Kidney epithelial cell (primary cell): ENCODE measurements at places on chromosomes 11 and 22. TPM values are rescaled to one million over a fixed set of nuclear protein-coding genes. Genes with fewer than 3 reads are reported as not detected.

- DNase-seq: peak; percentile 56
Measured at GRCh38 chr22:26550498-26551033, 38.3 kb upstream of the TFIP11 start.

GRCh38 chr11:90587896-90588295, 365.0 kb upstream of the CHORDC1 start:
- no peak for DNase-seq

DNA sequence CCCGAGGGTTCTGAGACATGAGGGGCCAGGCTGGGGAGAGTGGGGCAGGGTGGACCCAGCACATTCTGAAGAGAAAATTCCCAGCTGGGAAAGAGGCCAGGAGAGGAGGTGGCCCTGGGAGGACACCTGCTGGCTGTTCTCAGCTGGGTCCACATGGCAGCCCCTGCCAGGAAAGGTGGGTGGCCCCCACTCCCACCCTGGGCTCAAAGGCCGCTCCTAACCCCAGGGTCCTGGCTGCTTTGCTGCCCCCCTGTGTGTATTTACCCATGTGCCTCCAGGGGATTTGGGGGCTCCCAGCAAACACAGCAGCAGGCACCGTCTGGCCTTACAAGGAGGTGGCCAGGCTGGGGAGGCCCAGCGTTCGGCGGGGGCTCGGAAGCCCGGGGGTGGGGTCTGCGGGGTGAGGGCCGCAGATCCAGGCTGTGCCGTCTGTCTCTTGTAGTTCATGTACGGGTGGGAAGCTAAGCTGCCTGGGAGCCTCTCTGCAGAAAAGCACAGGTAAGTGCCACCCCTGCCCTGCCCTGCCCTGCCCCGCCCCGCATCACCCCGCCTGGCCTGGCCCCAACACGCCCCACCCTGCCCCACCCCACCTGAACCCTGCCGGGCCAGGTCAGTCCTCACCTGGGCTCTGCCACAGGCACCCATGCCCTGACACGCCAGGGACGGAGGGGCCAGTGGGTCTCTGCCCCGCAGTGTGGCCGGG, 10.6 kb downstream of the MUC5B start:
- DNase-seq: no peak

- DNase-seq: peak; percentile 86
Measured at GRCh38 chr11:12126344-12127019, 16.1 kb downstream of the MICAL2 start.

- DNase-seq: no peak
Measured at GRCh38 chr11:106399624-106400023, 322.2 kb downstream of the AASDHPPT start.

- DNase-seq: peak; percentile 72
Measured at GRCh38 chr22:35601743-35602615, 15.2 kb downstream of the MB start.

DNA sequence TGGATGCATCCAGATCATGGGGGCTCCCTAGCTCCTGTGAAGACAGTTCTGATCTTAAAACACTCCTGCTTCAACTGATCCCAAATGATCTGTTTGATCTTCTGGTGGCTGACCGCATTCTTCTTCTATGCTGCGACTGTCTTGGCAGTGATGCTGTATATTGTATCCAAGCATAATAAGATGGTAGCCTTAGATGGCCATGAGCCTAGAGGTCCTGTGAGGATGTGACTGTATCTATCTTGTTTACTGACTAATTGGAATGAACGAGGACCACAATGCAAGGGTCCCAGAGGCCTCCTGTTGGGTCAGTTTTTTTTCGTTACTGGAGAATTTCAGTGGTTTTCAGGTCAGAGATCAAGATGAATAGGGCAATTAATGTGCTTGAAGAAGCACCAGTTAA, 7.1 kb upstream of the MPEG1 start:
- DNase-seq: no peak

- DNase-seq: no peak
Measured at GRCh38 chr22:49924113-49924833, 5.8 kb downstream of the CRELD2 start.

DRICH1 gene
- not detected in 2 replicates for total RNA-seq

GRCh38 chr11:5489576-5490357, 1.3 kb downstream of the OR52D1 start:
- no peak for DNase-seq

GRCh38 chr22:19779685-19780268, 19.2 kb downstream of the TBX1 start:
- no peak for DNase-seq

DNA sequence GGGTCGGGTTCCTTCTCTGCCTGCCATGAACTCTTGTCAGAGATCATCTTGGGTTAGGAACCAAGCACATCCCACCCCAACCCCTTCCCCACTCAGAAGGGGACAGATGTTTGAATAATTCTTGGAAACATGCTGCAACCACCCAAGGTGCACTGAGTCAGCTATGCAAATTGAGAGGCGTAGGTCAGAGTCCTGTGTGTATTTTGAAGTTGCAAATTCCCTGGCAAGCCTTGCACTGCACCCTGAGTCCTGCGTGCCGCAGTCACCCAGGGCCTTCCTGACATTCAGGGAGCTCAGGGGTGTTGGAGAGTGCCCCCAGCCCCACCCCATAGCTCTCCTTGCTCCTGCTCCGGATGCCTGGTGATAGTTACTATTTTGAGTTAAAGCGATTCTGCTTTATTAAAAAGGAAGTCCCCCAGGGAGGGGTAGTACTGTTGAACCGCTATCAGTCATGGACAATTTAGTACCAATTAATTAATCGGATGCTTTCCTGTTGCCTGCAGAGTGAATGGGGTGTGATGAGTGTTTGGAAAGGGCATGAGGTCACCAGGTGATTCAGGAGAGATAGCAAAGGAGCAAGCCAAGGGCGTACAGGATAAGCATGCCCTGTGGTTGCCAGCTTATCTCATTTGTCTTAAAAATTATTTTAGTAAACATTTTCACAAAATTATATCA, 123.7 kb downstream of the GRIK4 start:
- DNase-seq: no peak

SHISAL1 gene
- 0.71 and 1.4 TPM in 2 replicates for total RNA-seq

ZBTB16 gene
- total RNA-seq: 0.08 and 5.5 TPM in 2 replicates

OR51G2 gene
- total RNA-seq: not detected in 2 replicates

GRCh38 chr11:93861808-93862207, 11.4 kb upstream of the VSTM5 start:
- no peak for DNase-seq

DNA sequence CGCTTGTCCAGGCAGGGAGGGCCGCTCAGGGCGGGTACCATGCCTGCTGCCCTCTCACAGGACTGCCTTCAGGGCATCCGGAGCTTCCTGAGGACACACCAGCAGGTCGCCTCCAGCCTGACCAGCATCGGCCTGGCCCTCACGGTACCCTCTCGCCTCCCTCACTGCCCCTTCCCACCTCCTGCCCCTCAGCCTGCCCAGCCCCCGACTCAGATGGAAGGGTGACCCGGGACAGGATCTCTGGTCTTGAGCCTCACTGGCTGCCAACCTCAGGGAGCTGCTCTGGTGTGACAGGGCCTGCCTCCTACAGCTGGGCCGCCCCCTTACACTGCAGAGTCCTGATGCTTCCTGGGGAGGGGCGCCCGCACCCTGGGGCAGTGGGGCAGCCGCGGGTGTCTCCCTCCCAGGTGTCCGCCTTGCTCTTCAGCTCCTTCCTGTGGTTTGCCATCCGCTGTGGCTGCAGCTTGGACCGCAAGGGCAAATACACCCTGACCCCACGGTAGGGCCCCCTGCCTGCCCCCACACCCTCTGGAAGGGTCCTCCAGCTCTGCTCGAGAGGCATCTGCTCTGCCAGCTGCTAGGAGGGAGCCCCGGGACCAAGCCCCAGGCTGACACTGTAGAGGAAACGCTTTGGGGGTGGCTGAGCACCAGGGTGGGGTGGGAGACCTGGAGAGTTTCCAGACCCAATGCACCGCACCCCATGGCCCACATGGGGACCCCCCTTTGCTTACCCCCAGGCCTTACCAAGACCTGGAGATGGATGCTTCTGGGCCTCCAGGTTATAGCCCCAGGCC, 14.6 kb downstream of the TSPAN32 start:
- DNase-seq: no peak

DNA sequence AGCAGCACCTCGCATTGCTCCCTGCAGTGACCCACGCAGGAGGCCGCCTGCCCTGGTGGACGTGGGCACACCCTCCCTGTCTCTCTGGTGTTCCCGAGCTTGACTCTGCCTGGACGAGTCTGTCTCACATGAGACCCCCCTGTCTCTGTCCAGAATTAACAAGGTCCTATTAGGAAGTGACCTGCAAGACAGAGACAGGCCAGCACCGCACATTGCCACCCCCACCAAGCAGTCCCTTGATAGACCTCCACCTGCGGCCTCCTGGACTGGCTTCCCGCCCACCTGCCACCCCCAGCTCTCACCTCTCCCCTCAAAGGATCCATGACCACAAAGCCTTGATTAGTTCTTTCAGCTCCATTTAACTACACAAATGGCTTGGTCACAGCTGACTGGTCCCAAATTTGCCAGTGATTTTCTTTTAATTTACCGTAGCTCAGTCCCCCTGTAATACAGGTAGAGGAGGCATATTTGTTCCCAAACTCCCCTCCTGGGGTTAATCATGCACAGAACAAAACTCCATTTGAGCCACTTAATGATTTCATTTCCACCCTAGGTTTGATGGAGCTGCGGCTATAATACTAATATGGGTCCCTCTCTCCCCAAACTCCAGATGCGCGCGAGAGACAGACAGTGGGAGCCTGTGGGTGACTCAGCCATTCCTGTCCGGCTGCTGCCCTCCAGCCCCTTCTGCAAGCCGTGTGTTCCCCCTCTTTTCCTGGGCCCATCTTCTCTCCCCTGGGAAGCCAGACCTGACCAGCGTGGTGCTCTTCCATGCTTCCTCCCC, 11.2 kb downstream of the SPATA19 start:
- no peak for DNase-seq

DNA sequence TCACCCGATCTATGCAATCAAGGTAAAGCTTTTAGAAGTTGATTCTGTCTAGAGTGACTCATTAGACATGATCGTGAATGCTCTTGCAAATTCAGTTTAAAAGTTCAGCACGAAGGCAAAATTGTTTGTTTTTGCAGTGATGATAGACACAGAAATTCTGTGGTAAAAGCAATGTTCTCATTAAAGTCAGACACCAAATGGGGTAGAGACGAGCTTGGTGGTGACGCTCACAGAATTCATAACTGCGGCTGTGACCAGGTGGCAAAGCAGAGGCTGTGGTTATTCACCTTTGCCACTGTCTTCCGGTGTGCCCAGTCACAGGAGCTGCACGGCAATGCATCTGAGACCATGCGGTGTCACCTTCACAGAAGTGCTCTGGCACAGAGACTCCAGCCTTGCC, 83.4 kb downstream of the WNT7B start:
- DNase-seq: no peak
